Hematopoietic multipotent progenitor cell treated with erythropoietin and hydrocortisone succinate and interleukin-3 and kit ligand, for 6 days (in vitro differentiated cells): ENCODE measurements at places on chromosomes 2 and 18.

GRCh38 chr2:15253835-15254286 is 307.3 kb downstream of the NBAS start:
- DNase-seq: peak; percentile 95

- no peak for DNase-seq
These were observed 76.3 kb downstream of the PKP4 start for GRCh38 chr2:158533009-158533408.

GRCh38 chr2:169658877-169659276 is 35.3 kb downstream of the CFAP210 start:
- DNase-seq: no peak

- DNase-seq: no peak
These were observed 308.3 kb downstream of the TSN start for GRCh38 chr2:122063716-122064115.

DNA sequence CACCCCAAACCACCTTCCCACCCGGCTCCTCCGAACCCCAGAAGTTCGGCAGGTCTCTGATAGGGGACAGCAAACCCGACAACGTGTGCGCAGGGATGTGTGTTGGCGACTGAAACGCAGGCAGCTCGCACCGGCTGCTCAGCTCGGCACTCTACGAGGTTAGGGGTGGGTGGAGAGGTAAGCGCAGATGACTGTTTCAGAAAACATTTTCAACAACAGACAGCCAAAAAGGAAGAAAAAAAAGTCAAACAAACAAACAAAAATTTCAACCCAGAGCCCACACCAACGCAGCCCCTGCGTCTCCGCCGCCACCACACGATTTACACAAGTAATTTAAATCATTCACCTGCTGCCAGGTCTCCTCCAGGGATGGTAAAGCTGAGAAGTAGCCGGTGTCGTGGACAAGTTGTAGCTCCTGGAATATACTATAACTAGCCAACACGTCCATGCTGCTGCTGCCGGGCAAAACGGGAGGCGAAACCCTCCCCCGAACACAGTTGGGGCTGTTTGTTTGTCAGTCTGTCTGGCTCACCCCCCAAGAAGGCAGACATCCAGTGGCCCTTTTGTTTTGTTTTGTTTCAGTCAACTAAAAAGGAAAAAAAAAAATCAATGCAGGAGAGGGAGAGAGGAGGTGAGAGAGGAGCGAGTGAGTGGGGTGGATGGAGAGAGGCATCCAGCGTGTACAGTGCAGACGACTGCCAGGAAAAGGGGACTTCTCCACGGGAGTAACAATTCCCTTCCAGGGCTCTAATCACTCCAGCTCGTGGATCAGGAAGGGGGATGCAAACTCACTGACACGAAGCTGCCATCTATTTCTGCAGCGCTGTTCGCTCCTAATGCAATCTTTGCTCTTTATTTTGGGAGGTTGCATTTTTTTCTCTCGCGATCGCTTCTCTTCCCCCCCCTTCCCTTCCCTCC is at the start of gene KLF7:
KLF7 (minus strand) TSS at position 828 of the 918 bp plus-strand sequence; CDS start at position 448, 380 bp downstream.
- DNase-seq: peak; percentile 51

DNA sequence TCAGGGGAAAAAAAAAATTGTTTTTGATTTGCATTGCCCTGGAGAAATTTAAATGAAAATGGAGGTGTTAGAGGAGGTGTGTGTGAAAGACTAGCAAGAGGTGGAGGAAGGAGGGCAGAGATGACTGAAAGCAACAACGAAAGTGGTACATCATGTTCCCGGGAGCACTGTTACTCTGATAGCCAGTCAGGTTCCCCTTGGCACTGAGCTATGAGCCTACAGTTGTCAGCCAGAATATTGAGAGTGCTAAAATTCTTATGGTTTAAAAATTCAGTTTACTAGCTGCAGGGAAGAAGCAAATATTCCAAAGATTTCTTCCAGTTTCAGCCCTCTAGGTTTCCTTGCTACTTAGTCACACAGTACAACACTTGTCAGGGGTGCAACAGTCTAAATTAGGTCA is 366.7 kb upstream of the DLGAP1 start:
- DNase-seq: no peak

DNA sequence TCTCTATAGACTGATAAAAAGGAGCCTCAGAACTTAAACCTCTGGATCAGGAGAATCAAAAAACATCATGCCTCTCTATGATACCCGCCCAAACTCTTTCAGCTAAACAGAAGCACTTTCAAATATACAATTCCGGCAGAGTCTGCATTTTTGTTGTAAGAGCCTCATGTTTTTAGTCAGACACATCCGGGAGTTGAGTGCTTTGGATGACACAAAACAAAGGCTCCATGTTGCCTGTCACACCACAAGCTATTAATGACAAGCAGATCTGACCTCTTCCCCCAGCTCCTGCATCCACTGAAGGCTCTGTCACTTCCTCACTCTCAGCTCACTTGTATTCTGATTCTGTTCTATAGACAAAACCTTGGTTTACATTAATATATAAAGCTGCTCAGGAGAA is 33.2 kb downstream of the SLC38A11 start:
- DNase-seq: no peak

DNA sequence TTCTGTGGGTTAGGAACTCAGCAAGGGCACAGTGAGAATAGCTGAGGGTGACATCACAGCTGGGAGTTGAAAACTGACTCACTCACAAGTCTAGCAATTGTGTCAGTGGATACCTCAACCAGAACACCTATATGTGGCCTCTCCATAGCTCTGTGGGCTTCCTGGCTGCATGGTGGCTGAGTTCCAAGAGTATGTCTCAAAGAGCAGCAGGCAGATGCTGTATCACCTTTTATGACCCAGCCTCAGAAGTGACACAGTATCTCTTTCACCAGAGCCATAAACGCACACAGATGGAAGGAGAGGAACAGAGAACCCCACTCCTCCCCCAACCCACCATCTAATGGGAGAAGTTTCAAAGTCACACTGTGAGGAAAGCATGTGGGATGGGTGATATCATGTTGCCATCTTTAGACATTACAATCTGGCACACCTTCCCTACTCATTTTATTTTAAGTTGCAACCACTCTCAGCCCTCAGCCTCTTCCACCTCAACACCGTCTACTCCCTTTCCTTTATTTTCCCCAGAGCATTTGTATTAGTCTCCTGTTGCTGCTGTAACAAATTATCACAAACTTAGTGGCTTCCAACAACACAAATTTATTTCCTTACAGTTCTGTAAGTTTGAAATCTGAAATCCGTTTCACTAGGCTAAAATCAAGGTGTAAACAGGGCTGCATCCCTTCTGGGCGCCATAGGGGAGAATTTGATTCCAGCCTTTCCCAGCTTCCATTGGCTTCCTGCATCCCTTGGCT is 134.6 kb upstream of the SPATS2L start:
- no peak for DNase-seq

- peak; percentile 67 for DNase-seq
These were observed 15.8 kb downstream of the INPP5D start for GRCh38 chr2:233075966-233076339.

DNA sequence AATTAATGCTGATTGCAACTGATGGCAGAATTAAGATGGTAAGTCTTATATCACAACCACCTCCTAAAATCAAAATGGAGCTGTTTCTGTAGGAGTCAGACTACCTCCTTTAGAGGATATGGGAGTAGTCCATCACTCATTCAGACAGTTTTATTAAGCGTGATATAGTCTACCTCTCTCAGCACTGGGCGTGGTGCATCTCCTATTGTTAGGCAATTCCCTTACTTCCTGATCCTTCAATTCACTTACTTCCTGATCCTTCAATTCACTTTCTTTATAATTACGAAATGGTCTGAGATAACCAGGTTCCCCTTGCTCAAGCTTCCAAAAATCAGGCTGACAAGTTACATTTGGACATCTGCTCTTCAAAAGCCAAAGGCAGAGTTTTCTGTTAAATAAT is 31.9 kb downstream of the ATP8B1 start:
- no peak for DNase-seq

- no peak for DNase-seq
These were observed 2.9 kb downstream of the UGT1A7 start for GRCh38 chr2:233684640-233685039.
